Cortex of kidney (tissue), 1 donor: ENCODE measurements at places on chromosomes 11 and 22.

GRCh38 chr22:45842291-45842991 lies 134.5 kb downstream of the WNT7B start:
- no peak for DNase-seq

DNA sequence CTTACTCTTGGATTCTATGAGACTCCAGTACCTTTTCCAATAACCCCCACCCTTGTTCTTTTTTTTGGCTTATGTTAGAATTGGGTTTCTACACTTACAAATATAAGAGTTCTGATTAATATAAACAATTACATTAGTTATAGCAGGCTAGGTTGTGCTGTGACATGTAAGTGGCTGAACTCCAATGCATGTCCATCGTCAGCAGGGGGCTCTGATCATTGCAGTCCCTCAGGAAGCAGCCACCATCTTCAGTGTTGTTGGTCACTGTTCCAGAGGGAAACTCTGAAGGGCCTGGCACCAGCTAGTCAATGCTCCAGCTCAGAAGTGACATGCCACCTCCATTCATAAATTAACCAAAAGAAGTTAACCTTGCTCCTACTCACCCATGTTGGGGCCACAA lies 5.6 kb downstream of the LIPT2 start:
- no peak for DNase-seq

GRCh38 chr11:64510759-64511158 lies 80.3 kb upstream of the SLC22A12 start:
- DNase-seq = no peak

GRCh38 chr11:1303126-1303821 lies 6.2 kb downstream of the TOLLIP start:
- no peak for DNase-seq

DNA sequence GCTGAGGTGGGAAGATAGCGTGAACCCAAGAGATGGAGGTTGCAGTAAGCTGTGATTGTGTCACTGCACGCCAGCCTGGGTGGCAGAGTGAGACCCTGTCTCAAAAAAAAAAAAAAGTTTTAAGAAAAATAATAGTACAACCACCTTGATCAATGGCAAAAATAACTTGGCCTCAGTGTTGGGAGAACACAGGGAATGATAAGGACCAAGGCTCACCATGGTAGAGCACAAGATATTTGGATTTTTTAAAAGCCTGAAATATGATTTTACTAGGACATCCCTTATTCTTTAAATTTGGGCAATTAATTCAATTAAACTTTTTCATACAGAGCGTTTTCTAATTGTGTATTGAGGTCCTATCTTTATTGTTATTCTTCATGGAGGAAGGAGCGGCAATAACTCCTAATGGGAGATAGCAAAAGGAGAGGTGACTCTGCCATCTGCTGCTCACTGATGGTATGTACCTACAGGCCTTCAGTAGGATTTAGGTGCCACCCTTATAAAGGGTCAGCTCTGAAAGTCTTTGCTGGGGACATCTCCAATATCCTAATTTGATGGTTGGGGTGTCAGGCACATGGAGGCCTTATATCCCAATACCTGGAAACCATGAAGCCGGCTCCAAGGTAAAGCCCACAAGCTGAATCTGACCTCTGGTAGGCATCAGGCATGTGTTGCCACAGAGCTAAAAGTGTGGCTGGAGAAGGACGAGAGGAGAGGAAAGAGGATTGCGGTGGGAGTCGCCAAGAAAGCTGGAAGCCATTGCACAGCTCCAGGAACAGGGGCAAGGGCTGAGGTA lies 21.9 kb upstream of the POLD3 start:
- no peak for DNase-seq
